Naive thymus-derived CD8-positive, alpha-beta T cell (primary cell): ENCODE measurements at places on chromosomes 12 and 14. TPM values are rescaled to one million over a fixed set of nuclear protein-coding genes. Genes with fewer than 3 reads are reported as not detected.

DNA sequence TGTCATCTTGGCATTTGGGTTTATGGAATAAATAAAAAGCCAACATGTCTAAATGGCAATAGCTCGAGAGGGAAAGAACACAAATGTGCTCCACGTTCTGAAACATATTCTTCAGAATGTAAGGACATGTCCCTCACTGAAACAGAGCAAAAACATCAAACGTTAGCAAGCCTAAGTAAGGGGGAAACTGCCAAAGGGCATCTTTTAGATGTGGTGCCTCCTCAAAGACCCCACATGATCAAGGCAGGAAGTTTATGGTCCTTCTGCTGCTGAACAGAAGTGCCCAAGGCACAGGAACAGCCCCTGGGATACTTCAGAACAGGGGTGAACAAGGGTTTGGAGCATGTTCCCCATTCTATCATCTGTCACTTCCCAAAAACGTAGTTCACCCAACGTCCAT is 227.0 kb downstream of the ANO2 start:
- DNase-seq: no peak

Gene CLEC7A
- total RNA-seq: not detected

Gene STAC3
- total RNA-seq: 2.5 TPM

DNA sequence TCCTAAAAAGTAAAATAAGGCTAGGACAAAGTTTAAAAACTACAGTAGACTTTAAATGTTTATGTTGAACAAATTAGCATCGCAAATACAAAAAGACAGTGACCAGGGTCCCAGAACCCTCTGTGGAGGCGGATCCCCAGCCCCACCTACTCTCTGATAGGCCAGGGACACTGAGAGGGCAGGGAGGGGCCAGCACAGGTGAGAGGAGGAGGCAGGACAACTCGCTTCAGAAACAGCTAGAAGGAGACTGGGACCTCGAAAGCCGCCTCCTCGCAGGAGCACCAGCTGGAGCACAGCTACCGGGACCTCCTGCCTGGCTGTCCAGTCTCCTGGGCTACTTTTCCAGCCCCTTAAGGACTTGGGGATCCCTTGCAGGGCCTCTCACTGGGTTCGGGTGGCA is 992 bp downstream of the DNAH10 start:
- DNase-seq: no peak

Gene DYNLL1
- 57.8 TPM for total RNA-seq

Gene AKAP6
- total RNA-seq: 4.6 TPM

DNA sequence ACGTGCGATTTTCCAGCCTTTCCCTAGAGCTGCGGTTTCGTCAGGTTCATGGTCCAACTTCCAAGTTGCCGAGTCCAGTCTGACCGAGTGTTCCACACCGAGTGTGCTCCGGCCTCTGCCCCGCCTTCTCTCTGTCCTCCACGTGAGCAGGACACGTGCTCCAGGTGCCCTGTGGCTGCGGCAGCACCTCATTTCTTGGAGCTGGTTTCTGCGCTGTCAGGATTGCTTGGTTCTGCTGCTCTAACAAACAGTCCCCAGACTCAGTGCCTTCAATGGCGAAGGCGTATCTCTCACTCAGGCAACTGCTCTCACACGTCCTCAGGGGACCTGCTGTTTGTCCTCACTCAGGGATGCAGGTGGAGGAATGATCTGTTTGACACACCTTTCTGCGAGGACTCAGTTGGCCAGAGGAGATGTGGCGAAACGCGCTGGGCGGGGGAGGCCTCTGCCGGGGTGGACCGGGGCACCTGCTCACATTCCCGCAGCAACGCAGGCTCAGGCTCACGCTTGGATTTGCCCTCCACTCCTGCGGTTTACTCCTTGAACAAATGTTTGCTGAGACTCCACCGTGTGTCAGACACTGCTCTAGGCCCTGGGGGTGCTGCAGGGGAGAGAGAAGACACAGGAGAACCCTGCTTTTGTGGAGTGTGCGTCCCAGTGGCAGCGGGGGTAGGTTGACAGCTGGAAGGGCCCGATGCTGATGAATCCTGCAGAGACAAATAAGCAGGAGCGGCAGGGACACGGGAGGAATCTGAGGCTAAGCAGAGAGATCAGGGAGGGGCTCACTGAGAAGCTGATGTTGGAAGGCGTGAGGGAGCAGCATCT is 63.4 kb upstream of the FBRSL1 start:
- DNase-seq: no peak

Gene CHPT1
- 17.9 TPM for total RNA-seq

Gene SIRT4
- 4.1 TPM for total RNA-seq

DNA sequence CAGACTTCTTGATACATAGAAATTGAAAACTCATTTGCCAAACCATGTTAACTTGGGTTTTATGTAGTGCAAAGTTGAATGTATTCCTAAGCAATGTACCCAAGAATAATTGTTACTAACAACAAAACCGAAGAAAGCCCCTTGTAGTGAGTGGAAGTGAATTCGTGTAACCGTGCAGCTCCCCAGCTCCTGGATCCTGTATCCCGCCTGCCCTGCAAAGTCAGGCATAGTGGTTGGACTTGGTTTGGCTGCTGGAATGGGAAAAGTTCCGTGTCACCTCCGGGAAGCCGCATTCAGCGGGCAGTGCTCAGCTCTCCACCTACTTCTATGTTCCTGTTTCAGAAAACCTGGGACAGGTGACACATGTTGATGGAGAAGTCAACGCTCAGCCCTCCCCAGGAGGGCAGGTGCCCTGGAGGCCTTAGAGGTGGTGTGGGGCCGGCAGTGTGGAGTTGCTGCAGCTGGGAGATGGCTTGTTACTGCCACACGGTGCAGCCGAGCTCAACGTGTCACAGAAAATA is 29.2 kb upstream of the C14orf180 start:
- DNase-seq: no peak

Gene TEX52
- not detected for total RNA-seq

Gene IGF1
- total RNA-seq: 0.05 TPM

Gene DYNC1H1
- total RNA-seq: 257 TPM

DNA sequence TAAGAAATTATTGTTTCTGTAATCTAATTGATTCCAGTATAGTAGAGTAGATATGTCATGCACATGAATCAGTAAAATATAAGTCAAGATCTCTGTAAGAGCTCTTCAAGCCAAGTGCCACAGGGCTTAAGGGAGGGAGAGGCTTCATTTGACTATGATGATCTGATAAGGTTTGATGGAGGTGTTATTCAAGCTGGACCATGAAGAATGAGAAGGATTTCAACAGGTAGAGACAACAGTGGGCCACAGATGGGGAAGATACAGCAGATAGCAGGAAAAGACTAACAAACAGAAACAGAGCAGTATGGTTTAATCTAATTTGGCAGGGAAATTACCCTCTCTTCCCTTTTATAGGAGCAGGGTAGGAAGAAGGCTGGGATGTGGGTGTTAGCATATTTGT is 40.6 kb upstream of the FKBP4 start:
- DNase-seq: no peak

Gene TAS2R9
- total RNA-seq: not detected
